ENCODE measurements at places on chromosomes 1 and 21.

GRCh38 chr1:34398916-34399275 lies 222.2 kb downstream of the C1orf94 start:
- DNase-seq = no peak

DNA sequence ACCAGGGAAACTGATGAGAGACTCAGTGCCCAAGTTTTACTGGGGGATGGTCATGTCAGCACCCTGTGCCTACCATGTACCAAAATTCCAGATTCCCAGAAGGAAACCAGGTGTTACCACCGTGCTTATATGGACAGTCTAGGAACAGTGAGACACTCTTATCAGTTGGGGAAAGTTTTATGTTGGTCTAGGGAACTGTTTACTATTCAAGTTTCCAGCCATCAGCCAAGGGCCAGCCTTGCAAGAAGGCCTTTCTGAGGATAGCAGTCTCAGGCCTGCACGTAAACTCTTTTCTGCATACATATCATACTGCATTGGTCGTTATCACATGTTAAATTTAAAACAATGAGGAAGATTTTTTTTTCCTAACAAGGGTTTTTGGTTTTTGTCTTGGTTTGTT lies 12.6 kb downstream of the TMEM269 start:
- no peak for DNase-seq

- no peak for DNase-seq
These were observed 150.5 kb downstream of the RPS6KC1 start for GRCh38 chr1:213201380-213202155.

DNA sequence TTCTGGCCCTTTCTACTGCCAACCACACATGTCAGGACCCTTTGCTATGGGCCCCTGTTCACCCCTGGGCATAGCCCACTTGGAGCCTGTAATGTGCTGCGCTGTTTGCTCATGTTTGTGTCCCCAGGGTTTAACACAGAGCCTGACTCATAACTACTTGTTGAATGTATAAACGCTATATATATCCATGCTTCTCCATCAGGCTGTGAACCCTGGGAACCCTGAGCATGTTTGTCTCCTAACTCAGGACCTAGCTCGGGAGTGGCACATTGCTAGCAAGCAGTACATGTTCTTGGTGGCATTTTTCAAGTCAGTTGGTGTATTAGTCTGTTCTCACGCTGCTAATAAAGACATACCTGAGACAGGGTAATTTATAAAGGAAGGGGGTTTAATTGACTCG lies 8.0 kb downstream of the OLFML3 start:
- DNase-seq = no peak

- peak; percentile 89 for DNase-seq
These were observed 798 bp downstream of the ZBED6 start for GRCh38 chr1:203796236-203796605.

All from vagina (tissue), 2 donors.